Stimulated activated CD8-positive, alpha-beta memory T cell treated with anti-CD3 and anti-CD28 coated beads, Interleukin-4, amount 100 ng/mL, for 4 hours (primary cell): ENCODE measurements at places on chromosomes 4 and X.

DNA sequence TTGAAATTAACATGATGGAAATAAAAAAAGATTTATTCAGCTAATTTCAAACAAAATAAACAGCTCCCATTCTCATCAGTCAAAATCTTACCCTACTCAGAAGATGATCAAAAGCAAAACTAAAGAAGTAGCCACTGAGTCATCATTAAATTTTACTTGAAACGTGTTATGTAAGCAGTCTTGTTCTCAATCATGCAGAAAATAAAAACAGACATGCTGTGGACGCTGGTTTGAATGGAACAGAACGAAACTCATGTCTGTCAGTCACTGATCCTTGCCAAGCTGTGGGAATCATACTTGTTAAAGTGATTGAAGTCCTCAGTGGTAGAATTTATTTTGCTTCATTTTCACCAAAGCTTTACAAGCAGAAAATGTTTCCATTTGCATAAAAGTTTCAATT lies 77.2 kb upstream of the TLR3 start:
- no peak for DNase-seq

- no peak for DNase-seq
Measured at GRCh38 chr4:91427171-91427570, 876.6 kb upstream of the GRID2 start.

GRCh38 chr4:110586131-110586850 lies 36.6 kb downstream of the PITX2 start:
- DNase-seq = no peak

GRCh38 chr4:116516711-116517110 lies 568.7 kb downstream of the TRAM1L1 start:
- DNase-seq = no peak

DNA sequence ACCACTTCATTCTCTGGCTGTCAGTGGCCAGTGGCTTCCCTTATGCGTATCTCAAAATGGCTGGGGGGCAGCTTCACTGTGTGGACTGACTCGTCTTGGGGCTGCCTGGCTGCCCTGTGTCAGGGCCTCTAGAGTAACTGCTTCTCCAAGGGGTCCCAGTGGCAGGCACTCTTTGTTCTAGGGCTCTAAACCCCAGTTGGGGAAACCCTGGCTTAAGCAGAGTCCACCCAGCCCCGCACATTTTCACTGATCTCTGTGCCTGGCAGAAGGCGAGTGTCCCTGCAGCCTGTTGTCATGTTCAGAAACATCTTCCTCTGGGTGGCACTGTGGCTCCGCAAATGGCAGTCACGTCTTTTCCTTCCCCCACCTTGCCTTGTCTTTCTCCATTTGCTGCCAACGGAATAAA lies 59.7 kb downstream of the NBDY start:
- DNase-seq = no peak

- no peak for DNase-seq
Measured at GRCh38 chr4:29559286-29559685, 1160.9 kb upstream of the PCDH7 start.

DNA sequence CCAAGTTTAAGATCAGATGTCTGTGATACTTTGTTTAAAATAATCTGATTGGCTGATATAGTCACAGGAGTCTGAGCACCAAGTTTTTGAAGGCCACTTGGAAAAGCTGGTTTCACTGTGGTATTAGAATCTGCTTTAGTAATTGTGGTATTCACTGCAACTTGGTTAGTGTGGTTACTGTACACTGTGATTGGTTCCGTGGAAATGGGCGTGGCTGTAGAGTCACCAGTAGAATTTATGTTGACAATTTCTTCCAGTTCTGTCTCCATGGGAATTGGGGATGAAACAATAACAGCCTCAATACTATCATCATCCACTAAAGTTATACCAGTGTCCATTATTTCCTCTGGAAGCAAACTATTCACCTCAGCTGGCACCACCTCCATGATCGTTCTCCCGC lies 26.2 kb downstream of the LIN54 start:
- DNase-seq = no peak
